Spinal cord (tissue), 10 donors: ENCODE measurements at places on chromosomes 12 and 14.

GRCh38 chr14:55354500-55354899, 57.1 kb downstream of the ATG14 start:
- peak; percentile 24 for DNase-seq

- DNase-seq: no peak
These were observed 389.1 kb downstream of the GRIN2B start for GRCh38 chr12:13592063-13592942.

DNA sequence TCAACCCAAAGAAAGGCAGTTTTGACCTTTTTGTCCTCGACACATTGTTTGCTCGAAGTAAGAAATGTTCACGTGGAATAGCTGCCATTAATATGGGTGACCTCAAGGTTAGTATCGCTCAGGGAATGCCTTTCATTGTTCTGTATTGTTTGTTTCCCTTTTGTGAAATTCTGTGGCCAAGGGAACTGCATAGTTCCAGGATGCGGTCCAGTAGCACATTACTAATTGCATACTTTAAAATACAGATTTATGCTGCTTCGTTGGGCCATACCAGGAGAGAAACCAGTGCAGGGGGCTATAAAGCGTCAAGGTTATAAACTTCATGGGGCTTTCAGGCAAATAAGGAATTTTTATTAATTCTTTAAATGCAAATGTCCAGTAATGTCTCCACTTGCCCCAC, 73.3 kb upstream of the USP44 start:
- DNase-seq: no peak

GRCh38 chr12:115709540-115710011, 567.9 kb downstream of the MED13L start:
- DNase-seq: no peak

DNA sequence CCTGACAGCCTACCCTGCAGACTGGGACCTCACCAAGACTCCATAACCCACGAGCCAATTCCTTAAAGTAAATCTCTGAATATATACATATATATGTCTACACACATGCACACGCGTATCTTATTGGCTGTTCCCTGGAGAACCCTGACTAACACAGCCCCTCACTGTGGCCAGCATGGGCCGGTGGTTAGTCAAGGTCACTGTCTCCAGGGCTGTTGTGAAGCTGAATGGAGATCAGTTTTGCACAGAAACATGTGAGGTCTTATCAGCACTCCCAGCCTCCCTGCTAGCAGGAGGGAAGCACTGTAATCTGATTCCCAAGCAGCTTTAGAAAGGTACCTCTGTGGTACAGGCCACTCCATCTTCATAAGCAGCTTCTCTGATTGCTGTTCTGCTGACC, 46.6 kb upstream of the PLEKHG6 start:
- no peak for DNase-seq

DNA sequence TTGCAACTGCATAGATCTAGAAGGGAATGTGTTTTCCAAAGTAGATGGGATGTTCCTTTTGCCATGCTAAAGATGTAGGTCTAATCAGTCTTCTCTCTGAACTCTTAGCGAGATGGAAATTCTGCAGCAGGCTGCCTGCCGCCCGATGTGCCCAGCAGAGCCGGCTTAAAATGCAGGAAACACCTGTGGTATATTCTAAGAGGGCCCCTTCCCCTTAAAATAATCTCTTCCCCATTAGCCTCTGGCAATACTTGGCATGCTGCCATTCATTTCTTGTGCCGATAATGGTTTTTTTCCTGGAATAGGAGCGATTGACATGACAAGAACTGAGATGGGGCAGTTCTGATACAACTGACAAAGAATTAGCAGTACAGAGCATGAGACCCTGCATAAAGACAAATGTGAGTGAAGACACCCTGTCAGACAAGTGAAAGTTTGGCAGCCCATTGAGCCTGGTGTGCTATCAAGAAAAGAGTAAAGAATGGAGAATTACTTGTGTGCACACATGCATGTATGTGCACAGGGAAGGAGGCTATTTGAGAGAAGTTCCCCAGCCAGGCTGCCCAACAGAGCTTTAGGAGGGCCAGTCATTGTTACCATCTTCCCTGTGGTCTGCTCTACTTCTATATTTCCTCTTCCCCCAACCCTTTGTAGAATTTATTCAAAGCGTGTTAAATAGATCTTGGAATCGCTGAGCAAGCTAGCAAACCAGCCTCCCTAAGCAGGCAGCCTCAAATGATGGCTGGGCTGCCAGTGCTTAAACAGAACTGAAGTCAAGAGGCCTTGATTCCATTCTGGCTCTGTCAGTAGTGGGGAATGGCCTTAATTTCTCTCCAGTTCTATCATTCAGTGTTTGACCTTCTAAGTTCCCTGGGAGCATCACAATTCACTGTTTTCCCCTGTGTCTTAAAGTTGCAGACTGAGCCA, 29.6 kb upstream of the NTF3 start:
- no peak for DNase-seq

DNA sequence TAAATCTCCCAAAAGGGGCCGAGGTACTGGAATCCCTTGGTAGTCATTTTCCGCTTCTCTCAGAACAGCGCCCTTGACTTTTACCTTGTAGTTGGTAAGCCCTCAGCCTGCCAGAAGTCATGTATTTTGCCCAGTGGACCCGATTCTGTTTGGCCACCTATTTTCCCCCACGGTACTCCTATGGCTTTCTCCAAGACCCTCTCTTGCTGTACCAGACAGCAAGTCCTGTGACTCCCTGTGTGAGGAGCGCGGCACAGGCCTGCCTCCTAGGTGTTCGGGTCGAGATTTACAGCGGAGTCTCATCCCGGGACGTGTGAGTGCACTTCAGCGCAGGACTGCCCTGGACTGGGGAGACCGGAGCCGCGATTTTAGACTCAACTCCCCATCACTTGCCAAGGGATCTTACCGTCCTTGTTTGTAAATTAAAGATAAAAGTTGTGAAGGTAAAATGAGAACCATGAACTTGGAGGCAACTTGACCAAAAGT, 1.1 kb upstream of the MBD6 start:
- DNase-seq: no peak

DNA sequence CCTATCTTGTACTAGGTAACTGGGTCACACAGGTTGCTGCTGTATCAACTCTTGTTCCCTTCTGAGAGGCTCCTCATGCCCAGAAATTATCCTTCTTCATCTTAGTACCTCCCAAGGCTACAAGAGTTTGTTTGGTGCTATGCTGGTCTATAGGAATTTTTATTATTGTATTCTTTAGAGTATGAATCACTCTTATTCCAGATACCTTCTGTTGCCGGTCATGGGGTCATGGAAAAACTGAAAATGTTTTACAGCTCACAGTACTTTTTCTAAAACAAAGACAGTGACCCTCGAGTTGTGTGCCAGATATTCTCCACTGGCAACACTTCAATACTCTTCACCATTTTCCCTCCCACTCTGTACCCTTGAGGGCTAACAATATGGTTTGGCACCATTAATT, 1598.0 kb upstream of the TMEM132C start:
- no peak for DNase-seq

- peak; percentile 96 for DNase-seq
These were observed at the start of gene MAX for GRCh38 chr14:65102441-65103149. Gene MAX (minus strand): TSS chr14:65102517. CDS start chr14:65102339, 178 bp downstream.

GRCh38 chr14:68938271-68939150, 40.6 kb downstream of the ACTN1 start:
- DNase-seq: no peak

DNA sequence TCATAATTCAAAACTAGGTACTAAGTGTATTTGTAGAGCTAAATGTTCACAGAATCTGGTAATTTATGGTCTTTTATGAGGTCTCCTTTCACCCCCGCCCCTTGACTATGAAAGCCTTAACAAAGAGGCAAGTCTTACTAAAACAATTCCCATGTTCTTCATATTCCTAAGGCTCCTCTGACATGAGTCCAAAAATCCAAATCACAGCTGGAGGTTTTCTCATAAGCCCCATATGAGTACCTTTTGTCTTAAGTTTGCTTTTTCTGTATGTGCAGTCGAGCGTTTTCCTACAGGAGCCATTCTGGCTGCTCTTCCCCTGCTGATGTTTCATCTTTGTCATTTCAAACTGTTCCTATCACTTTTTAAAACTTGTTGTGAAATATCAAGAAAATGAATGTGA, 55.2 kb downstream of the SIX1 start:
- no peak for DNase-seq

GRCh38 chr14:81144824-81145603, 75.7 kb downstream of the GTF2A1 start:
- DNase-seq: no peak
